ENCODE measurements at places on chromosomes 4 and X. TPM values are rescaled to one million over a fixed set of nuclear protein-coding genes. Genes with fewer than 3 reads are reported as not detected.

GRCh38 chr4:23814587-23814986 lies 75.3 kb downstream of the PPARGC1A start:
- no peak for DNase-seq
- no peaks in the 10 kb centered on the region for H3K4me1 ChIP-seq
- H3K27me3 ChIP-seq = no peaks in the 10 kb centered on the region
- H3K27ac ChIP-seq = no peak overlapping the region

- H3K27ac ChIP-seq = no peak overlapping the region
- no peak for DNase-seq
- H3K4me1 ChIP-seq = no peaks in the 10 kb centered on the region
- H3K27me3 ChIP-seq = no peaks in the 10 kb centered on the region
- no peaks in the 10 kb centered on the region for H3K36me3 ChIP-seq
- no peak overlapping the region for H3K4me3 ChIP-seq
These were observed 38.9 kb upstream of the GJB1 start for GRCh38 chrX:71184092-71184491.

DNA sequence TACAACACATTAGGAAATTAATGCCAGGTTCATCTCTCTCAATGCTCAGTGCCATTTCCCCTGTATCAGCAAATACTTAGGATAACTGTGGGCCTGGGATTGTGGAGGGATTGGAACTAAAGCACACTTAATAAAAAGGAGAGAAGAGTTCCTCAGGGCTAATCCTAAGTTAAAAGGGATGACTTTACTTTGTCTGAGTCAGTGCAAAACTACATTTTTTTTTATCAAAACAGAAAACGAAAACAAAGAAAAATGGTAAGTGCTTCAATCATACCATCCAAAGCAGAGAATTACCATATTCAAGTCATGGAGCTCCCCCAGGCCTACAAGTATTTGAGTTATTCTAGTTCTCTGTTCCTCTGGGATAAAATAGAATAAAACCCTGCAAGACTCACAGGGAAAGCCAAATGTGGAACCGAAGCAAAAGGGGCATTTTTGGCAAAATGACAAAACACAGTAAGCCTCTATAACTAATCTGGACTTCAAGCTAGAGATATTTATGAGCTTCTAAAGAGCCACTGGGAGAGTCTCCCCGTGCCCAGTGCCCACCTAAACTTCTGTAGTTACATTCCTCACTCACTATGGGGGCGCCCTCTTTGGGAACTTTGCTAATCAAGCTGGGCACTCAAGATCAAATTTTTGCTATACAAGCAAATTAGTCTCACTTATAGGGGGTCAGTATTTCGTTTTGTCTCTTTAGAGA lies 53.4 kb downstream of the PALLD start:
- H3K27ac ChIP-seq = no peak overlapping the region
- no peak for DNase-seq
- no peak overlapping the region for H3K4me3 ChIP-seq
- H3K27me3 ChIP-seq = no peaks in the 10 kb centered on the region
- H3K36me3 ChIP-seq = no peaks in the 10 kb centered on the region

- H3K36me3 ChIP-seq = no peaks in the 10 kb centered on the region
- H3K27me3 ChIP-seq = no peaks in the 10 kb centered on the region
- H3K4me1 ChIP-seq = peaks cover 4% of the 10 kb centered on the region
- no peak for DNase-seq
These were observed 21.8 kb upstream of the BBS12 start for GRCh38 chr4:122710434-122711308.

DNA sequence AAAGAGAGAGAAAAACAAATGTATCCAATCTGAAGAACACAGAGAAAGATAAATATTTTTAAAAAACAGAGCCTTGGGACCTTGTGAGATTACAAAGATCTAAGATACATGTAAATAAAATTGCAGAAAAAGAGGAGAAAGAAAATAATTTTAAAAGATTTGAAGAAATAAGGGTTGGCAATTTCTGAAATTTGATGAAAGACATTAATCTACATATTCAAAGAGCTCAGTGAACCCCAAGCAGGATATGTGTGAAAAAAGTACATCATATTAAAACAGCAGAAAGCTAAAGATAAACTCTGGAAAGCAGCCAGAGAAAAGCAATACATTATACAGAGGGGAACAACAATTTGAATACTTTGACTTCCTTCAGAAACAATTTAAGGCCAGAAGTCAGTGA lies 244.7 kb downstream of the ENOX2 start:
- H3K27ac ChIP-seq = no peak overlapping the region
- no peak for DNase-seq
- no peaks in the 10 kb centered on the region for H3K27me3 ChIP-seq
- H3K36me3 ChIP-seq = peaks cover 13% of the 10 kb centered on the region
- no peaks in the 10 kb centered on the region for H3K4me1 ChIP-seq

- H3K27me3 ChIP-seq = no peaks in the 10 kb centered on the region
- no peak overlapping the region for H3K27ac ChIP-seq
- H3K4me1 ChIP-seq = no peaks in the 10 kb centered on the region
- H3K4me3 ChIP-seq = no peak overlapping the region
- no peak for DNase-seq
These were observed 436 bp downstream of the MAGEB10 start for GRCh38 chrX:27808226-27808625.

Gene SPP1
- 41.1 TPM for polyA plus RNA-seq

Gene INTU
- 8.9 TPM for polyA plus RNA-seq

Gene PCDH18
- 2.3 TPM for polyA plus RNA-seq

Gene AVPR2
- polyA plus RNA-seq = 6.6 TPM

Gene CT45A10
- polyA plus RNA-seq = not detected

Gene NPY1R
- polyA plus RNA-seq = 1.3 TPM

Gene MAGEB10
- polyA plus RNA-seq = not detected

Gene EMD
- 54.8 TPM for polyA plus RNA-seq

Gene CCNG2
- 3.0 TPM for polyA plus RNA-seq

All from heart right ventricle (tissue), 16 donors.